ENCODE measurements at places on chromosomes 13 and 19.

- no peak for DNase-seq
These were observed 71.4 kb downstream of the ALOX5AP start for GRCh38 chr13:30806784-30807183.

DNA sequence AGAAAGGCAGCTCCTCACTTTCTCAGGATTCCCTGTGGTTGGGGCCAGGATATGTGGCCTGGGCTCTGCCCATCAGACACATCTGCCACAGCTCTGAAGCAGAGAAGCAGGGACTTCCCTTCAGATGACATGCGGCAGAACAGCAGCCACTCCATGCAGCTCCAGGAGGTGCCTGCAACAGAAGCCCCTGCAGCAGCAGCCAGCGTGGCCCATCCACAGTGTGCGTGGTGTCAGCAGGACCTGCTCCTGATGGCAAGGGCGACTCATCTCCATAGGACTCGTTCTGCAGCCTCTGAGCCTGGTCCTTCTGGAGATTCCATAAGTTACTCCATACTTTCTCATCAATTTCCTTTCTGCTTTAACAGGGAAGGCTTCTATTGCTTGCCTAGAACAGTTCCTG is 105.0 kb downstream of the SUCLA2 start:
- no peak for DNase-seq

DNA sequence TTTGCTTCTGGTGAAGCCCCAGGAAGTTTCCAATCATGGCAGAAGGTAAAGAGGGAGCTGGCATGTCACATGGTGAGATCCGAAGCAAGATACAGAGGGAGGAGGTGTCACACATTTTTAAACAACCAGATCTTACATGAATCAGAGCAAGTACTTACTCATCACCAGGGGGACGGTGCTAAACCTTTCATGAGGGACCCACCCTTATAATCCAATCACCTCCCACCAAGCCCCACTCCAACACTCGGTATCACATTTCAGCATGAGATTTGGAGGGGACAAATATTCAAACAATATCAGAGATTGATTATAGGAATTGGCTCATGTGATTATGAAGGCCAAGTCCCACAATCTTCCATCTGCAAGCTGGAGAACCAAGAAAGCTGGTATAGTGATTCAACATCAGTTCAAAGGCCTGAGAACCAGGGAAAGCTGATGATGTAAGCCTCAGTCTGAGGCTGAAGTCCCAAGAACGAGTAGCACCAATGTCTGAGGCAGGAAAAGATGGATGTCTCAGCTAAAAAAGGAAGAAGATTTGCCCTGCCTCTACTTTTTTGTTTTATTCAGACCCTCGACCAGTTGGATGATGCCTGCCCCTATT is 58.6 kb upstream of the WDFY2 start:
- DNase-seq = no peak

DNA sequence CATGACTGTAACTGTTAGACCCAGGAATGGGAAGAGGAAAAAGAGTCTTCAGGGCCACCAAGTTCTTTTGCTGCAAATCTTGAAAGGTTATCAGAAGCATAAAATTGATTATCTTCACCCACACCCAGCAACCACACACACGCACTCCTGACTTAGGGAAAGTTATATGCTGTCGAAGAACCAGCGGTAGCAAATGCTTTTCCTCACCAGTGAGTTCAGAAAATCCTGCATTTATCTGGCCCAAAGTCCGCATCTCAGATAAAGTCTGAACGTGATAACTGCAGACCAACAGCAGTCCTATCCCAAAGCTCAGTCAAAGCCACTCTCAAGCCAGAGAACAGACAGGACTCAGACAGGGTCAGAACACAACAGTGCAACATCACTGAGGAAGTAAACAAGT is 115.6 kb downstream of the IRS2 start:
- no peak for DNase-seq

GRCh38 chr19:3012621-3013262 is 16.3 kb downstream of the TLE2 start:
- no peak for DNase-seq

DNA sequence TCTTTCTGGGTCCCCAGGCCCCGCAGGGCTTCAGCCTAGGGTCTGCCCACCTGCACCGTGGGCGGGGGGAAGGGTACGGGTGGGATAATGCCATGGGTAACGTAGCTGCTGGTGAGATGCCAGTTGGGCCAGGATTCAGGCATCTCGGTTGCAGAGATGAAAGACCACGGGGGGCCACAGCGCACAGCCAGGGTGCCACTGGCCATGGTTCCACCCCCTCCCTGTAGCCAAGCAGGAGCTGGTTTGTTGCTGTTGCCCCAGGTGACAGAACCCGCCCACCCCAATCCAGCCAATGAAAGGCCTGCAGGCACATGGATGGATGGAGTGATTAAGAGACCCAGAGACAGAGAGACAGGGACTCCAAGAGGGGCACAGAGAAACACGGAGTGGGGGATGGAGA is 1.0 kb upstream of the CGB7 start:
- DNase-seq = peak; percentile 39

DNA sequence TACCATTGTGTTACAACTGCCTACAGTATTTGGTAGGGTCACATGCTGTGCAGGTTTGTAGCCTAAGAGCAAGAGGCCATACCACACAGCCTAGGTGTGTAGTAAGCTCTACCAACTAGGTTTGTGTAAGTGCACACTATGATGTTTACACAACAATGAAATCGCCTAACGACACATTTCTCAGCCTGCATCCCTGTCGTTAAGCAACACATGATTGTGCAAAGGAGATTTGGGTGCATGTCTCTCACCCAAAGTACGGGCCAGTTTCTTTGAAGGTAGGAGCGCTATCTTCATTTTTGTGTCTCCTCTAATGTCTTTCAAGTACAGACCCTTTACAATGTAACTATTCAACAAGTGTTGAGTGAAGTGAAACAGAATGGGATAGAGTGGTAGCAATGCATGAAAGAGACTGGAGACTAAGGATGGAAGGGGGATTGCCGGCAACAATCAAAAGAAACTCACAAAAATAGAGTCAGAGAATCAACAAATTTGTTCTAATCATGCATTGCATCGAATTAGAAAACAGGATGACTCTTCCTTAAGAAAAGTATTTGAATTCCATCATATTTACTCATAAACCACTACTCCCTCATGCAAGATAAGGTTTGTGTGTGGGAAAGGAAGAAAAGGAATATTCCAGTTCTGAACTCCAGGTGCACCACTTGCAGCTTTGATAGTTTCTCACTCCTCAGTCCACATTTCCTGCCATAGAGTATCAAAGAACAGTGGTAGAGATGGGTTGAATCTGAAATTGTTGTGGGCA is 60.2 kb upstream of the TNFRSF19 start:
- DNase-seq = no peak

DNA sequence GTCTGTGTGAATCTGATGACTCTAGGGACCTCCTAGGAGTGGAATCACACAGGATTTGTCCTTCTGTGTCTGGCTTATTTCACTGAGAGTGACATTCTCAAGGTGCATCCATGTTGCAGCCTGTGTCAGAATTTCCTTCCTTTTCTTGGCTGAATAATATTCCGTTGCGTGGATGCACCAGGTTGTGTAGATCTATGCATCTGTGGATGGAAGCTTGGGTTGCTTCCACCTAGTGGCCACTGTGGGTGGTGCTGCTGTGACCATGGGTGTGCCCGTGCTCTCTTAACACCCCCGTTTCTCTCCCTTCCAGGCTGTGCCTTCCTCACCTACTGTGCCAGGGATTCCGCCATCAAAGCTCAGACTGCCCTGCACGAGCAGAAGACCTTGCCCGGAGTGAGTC is 26.2 kb downstream of the CELF5 start:
- peak; percentile 59 for DNase-seq

- DNase-seq = no peak
These were observed 7.6 kb upstream of the ECH1 start for GRCh38 chr19:38838986-38839761.

DNA sequence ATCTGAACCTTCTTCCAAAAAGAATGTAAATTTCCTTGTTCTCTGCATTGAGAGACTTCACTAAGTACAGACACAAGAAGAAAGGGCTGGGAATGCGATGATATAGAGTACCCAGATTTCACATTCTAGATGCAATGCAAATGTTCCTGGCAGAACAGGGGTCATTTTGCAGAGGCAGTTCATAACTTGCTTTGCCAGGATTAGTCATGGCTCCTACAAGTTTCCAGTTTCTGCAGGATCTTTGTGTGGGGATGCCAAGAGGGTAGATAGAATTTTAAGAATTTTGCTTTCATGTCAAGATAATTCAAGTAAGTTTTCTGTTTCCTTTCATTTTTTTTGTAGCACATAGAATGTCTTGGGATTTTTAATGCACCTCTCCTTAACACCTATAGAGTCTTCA is 181.2 kb downstream of the FGF9 start:
- DNase-seq = no peak

DNA sequence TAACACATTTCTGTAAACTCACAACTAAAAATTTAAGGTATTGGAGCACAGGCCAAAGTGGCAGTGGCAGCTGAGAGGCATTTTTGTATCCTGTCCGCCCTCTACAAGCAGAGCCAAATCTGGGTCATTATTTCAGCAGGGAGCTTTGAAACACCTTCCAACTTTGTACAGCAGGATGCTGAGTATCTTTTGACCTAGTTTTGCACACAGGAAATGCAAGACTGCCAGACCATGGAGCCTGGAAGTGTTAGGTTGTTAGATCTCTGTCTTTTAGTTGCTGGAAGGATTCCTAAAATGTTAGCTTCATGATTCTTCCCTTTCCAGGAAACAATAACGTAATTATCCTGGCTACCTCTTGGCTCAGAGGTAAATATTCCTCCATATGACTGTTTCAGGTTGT is 148.6 kb upstream of the ATXN8OS start:
- no peak for DNase-seq

DNA sequence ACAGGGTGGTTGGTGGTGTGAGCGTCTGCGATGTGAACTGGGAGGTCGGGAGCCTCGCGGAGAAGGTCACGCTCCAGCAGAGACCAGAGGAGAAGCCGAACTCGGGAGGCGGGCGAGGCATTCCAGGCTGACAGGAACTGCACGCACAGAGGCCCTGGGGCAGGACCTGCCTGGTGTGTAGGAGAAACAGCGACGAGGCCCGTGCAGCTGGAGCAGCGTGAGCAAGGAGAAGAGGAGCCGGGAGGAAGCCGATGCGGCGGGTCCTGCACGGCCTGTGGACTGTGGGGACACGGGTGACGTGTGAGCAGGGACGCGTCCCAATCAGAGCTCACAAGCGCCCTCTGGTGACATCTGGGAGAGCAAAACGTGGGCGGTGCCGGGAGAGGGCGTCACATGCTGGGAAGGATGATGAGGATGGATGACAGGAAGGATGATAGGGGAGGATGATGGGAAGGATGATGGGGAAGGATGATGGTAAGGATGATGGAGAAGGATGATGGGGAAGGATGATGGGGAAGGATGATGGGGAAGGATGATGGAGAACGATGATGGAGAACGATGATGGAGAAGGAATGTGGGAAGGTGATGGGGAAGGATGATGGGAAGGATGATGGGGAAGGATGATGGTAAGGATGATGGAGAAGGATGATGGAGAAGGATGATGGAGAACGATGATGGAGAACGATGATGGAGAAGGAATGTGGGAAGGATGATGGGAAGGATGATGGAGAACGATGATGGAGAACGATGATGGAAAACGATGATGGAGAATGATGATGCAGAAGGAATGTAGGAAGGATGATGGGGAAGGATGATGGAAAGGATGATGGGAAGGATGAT is 16.1 kb upstream of the MADCAM1 start:
- peak; percentile 34 for DNase-seq

DNA sequence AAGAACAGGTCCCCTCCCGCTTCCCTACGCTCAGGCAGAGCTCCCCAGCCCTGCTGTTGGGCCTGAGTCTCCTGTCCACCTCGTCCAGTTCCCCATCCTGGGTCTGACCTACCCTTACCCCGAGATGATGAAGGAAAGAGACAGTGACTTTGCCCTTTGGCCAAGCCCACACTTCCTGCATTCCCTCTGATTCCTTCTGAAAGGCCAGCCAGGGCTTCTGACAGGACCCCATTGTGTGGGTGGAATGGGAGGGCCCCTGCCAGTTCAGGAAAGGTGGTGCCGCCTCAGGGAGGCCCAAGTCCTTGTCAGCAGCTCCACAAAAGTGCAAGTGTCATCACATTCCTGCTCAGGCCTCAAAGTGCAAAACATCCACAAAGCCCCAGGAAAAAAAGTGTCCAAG is 177.8 kb downstream of the PAN3 start:
- DNase-seq = no peak

GRCh38 chr13:109778102-109778542 is 8.3 kb downstream of the IRS2 start:
- DNase-seq = no peak

DNA sequence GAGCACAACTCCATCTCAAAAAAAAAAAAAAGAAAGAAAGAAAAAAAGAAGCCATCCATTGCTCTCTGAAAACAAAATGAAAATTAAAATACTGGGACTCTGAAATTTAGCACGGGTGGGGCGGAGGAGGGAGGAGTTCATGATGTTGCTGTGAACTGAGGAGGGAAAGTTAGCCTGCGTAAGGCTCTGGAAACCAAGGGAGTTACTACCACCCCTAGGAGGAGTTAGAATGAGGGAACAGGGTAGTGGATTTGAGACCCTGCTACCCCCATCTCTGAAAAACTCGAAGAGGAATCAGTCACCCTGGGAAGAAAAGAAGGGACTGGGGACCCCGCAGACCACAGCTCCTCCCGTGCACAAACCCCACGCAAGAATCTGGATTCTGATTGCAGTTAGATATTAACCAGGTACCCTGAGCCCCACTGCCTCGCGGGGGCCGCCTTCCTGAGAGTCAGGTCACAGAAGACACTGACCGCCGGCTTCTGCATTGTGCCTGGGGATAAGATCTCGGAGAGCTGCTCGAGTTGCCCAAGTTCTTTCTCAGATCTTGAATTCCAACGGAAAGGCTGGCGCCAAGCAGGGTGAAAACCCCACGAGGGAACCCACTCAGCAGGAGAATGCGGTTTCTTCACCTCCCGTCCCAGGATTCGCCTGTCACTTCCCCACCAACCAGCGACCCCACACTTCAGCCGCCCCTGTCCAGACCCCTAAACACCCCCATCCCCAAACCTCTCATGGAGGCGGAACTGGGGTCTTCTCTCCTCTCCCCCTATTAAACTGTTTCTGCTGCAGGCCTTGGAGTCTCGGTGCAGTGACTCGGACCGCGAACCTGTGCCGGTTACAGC is 870 bp downstream of the ZNF442 start:
- DNase-seq = peak; percentile 5

DNA sequence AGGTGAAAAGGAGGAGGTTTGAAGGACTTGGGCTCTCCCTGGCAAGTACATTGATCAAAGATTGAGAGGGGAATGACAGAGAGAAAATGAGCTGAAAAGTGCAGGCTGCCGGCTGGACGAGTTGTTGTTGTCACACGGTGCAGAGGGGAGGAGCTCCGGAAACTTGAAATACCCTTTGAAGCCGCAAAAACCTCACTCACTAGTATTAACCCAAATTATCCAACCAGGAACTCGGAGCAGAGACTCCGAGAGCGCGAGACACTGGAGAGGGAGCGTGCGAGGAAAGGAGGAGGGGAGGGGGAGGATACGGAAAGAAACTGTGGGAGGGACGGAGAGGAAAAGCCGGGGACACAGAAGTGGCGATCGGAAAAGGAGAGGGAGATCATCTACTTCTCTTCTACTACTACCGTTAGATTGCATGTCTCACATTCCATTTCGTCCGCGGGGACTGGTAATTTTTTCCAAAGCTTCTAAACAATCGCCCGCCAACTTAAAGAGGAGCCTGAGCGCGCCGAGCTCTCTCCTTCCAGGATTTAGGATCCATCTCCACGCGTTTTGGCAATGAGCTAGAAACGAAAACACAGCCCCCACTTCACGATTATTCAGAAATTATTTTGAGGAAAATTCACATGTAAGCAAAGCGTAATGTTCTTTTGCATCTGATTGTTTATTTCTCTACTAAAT is at the start of gene DACH1:
Gene DACH1, minus strand, starts transcription at position 74 of the 684 bp plus-strand sequence.
- DNase-seq = peak; percentile 4
